ENCODE measurements at places on chromosomes 7 and 10. TPM values are rescaled to one million over a fixed set of nuclear protein-coding genes. Genes with fewer than 3 reads are reported as not detected.

SEC24C gene
- 58.6 TPM for total RNA-seq

GIMAP1 gene
- 3.2 TPM for total RNA-seq

GRCh38 chr10:71131508-71132088, 80.8 kb upstream of the UNC5B start:
- peak; percentile 54 for DNase-seq

DNA sequence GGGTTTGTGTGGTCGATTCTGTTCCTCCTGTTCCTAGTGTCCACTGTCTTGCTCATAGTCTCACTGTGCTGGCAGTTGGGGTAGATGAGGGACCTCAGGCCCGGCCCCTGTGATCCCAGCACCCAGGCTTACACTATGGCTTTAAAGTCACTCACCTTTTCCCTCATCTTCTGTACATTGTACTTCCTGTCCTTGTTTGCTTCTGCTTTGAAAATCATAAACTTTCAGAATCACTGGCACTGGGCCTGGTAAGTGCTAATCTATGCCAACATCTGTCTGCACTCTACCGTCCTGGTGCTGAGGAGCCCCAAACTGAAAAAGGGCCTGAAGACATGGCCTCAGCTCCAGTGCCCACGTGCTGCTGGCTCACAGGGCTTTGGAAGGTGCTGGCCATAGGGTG, 5.7 kb upstream of the TAS2R60 start:
- no peak for DNase-seq

Measured in lower leg skin (tissue), 4 donors.